ENCODE measurements at places on chromosomes 4 and X.

GRCh38 chr4:46441136-46441859, 51.4 kb upstream of the GABRA2 start:
- DNase-seq: no peak

DNA sequence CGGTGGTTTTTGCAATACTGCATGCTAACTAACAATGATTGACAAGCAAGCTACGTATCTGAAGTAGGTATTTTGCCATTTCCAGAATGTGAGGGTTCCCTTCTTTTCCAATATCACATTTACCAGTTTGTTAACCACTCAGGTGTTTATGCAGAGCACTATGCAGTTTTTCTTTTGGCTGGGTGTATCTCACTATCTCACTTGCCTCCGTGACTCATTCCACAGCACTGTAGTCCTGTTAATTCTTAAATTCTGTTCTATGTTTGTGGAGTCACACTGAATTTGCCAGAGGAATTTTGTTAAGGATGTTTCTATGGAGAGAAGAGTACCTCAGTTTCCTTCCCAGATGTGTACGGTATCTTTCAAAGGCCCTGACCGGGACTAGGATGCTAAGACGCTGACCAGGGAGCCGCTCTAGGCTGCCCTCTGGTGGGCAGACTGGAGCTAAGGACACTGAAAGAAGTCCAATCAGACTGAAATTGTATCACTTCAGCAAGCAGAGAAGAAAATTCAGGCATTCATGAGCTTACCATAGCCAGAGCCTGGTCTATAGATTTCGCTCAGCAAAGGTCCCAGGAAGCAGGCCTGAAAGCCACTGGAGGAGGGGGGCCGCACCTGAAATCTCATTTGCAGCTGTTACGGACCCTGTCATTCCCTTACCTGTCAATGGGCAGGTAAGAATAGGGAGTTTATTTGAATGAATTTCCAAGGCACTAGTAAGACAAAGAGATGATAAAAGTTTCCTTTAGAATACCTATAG, 388.4 kb upstream of the SPOCK3 start:
- DNase-seq: peak; percentile 57

DNA sequence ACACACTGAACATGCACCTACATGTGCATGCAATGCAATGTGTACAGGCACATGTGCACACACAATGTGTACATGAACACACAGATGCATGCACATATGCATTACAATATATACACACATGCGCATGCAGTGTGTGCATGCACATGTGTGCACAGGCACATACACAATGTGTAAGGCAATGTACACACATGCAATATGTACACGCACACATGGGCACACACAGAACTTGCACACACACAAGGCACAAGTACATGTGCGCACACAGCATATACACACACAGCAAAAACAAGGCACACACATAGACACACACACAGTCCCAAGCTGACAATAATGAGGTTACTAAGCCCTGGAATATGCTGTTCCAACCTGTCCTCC, 76.3 kb downstream of the EVC2 start:
- no peak for DNase-seq

DNA sequence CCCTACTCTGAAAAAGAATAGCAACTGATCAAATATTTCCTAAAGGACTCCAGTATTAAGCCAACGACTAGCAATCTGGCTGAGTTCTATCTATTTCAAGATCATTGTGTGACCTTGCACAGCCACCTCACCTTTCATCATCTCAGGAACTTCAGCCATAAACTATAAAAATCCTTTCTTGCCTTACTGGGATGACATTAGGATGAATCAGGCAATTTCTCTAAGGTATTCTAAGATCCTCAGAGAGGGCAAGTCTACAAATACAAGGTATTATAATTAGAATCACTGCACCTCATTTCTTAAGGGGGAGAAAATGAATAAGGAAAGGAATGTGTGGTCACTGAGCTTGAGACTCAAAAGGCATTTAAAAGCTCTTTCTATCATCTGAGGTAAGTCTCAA, 152.6 kb downstream of the GRIA3 start:
- DNase-seq: no peak

- no peak for DNase-seq
These were observed 49.0 kb downstream of the SH2D1A start for GRCh38 chrX:124395145-124395880.

GRCh38 chr4:85084371-85085094, 118.0 kb upstream of the WDFY3 start:
- peak; percentile 66 for DNase-seq

DNA sequence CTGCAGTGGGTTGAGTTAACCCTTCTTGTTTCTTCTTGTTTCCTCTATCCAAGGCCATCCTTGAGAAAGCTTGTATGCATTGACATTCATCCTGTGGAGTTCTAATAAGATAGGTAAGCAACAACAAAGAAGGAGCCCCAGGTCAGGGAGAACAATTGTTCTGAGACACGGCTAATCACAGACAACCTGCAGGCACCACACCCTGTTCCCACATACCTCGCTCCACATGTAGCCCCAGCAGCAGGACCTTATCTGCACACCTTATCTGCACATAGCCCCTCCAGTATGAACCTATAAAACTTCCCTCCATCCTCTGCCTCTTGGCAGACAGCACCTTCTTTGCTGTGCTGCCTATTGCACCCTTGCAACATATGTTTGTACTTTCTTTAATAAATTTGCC, 129.1 kb downstream of the MSL3 start:
- DNase-seq: no peak
